ENCODE measurements at places on chromosomes 4 and X.

- no peak for DNase-seq
Measured at GRCh38 chrX:9147726-9148125, 113.8 kb upstream of the FAM9B start.

DNA sequence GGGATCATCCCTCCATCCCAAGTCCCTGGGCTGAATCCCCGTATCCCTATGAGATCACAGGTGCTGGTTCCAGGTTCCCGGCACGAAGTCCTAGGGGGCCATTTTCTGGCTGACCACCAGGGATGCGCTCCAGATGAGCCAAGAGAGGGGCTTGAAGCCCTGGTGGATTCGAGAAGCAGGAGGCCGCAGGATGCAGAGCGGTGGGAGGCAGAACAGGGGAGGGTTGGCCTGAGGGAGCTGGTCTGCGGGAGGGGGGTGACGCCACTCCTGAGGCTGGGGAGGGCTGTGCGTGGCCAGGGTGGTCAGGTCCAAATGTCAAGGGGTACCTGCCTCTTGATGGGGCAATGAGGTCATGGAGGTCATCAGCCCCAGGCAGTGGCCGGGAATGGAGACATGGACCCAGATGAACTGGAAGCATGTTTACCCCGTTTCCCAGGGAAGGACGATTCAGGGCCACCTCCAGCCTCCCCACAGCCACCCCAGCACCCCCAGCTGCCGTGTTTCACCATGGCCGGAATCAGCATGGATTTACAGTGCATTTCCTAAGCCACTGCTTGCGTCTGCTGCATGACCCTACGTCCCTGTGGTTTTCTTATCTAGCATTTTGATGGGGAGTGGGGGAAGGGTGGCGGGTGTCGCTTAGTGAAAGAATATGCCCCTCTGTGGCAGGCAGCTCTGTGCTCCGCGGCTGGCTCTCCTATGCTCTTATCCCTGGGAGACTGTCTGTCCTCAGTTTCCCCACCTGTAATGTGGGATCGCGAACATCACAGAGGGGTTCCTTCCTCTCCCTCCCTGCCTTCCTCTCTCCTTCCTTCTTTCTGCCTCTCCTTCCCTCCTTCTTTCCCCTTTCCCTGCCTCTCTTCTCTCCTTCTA lies 17.0 kb upstream of the HTRA3 start:
- no peak for DNase-seq

GRCh38 chr4:126799416-126799815 lies 833.3 kb upstream of the INTU start:
- DNase-seq, result no peak

DNA sequence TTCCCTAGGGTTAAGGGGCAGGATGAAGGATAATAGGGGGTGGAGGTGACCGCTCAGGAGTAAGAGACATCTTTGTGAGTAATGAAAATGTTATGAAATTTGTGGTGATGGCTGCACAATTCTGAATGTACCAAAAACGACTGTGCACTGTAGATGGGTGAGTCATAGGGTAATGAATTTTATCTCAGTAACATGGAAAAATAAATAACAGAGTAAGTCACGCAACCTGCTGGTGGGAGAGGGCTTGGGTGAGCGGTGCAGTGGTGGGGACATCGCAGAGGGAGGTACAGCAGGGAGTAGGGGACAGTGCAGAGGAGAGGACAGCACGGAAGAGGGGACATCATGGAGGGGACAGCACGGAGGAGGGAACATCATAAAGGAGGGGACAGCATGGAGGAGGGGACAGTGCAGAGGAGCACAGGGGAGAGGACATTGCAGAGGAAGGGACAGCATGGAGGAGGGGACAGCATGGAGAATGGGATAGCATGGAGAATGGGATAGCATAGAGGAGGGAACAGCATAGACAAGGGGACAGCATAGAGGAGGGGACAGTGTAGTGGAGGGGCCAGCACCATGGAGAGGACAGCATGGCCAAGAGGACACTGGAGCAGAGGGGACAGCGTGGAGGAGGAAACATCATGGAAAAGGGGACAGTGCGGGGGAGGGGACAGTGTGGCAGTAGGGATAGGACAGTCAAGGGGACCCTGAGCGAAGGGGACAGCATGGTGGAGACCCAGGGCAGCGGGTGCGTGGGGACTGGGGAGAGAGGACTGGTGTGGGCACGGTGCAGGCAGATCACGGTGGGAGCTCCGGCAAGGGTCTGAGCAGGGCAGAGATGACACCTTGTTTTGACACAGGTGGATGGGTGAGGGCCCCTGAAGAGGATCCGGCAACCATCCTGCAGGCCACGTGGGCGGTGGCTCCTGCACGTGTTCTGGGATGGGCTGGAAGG lies 68.5 kb upstream of the MXD4 start:
- DNase-seq, result no peak

GRCh38 chrX:22246620-22247019 lies 26.1 kb upstream of the CBLL2 start:
- no peak for DNase-seq
